ENCODE measurements at places on chromosomes 13 and 19.

DNA sequence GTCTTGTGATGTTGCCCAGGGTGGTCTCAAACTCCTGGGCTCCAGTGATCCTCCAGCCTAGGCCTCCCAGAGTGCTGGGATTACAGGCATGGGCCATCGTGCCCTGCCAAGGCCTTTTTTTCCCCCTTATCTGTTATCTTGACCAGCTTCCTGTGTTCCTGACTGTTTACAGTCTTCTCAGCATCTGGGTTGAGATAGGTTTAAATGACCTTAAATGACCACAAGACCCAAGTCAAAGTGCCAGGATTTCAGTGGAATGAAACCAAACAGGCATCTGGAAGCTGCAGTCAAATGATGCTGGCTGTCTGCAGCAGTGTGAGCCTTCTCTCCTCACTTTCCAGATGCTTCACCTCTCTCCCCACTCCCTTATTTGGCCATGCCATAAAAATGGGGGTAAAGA is 114.2 kb upstream of the CLDN10 start:
- no peak for DNase-seq

DNA sequence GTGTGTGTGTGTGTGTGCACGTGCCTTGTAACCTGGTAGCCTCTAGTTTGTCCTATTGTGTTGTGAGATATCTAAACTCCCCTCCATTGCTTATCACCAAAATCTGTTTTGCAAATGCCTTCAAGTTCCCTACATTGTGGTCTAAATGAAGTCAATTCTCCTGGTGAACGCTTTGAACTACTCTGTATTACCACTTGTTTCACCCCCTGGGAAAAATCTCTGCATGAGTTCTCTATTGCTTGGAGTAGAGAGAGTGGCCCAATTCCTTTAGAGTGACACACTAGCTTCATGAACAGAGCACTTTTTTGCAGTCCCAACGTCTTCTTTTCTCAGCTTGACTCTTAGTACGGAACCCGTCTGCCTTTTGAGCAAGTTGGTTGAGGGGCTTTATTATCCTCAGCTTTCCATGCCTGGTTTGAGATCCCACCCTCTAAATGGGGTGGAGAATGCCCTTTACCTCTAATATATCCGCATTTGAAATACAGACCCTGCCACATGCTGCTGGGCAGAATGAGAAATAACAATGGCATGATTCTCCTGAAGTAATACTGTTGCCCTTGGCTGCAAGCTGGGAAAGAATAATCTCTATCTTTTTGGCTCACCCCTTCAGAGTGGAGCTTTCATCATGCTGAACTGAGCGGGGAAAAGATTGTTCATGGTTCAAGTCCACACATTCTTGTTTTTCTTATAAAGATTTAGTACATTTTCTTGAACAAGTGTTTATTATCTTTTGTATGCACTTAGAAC is 2545.3 kb downstream of the PCDH9 start:
- DNase-seq, result no peak

GRCh38 chr13:22801402-22802003 is 379.3 kb upstream of the SGCG start:
- DNase-seq, result no peak

GRCh38 chr19:41159881-41160280 is 33.1 kb upstream of the CYP2S1 start:
- no peak for DNase-seq

GRCh38 chr19:27828829-27829228 is 1384.1 kb downstream of the UQCRFS1 start:
- DNase-seq, result no peak

DNA sequence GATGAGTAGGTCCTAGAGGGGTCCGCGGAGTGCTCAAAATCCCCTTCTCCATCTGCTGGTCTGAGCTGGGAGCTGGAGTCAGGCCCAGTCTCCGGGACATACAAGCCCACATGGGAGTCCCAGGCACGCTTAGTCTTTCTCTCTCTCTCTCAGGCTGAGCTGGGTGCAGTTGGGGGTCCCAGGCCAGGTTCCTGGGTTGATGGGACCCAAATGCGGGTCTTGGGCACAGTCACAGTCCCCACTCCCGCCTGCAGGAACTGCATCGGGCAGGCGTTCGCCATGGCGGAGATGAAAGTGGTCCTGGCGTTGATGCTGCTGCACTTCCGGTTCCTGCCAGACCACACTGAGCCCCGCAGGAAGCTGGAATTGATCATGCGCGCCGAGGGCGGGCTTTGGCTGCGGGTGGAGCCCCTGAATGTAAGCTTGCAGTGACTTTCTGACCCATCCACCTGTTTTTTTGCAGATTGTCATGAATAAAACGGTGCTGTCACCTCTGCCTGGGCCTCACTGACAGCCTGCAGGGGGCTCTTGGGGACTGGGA is 23.8 kb downstream of the CYP4F12 start:
- no peak for DNase-seq

DNA sequence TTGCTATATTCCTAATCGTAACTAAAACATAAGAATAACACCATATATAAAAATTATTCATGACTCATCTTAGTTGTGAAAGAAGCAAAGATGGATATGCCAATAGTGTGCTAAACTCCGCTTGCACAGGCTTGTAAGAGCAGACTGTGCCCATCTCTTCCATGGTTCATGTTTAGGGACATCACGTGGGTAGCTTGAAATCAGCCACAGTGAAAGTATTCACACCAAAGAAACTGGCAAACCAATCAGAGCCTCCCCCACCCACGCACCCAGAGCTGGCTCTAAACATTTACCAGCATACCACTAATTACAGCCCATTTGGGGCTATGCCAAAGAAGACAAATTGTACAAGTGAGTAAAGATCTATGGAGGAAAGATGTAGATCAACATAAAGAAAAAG is 147.5 kb downstream of the DIAPH3 start:
- DNase-seq, result no peak
